Activated CD8-positive, alpha-beta T cell treated with anti-CD3 and anti-CD28 coated beads for 36 hours (primary cell): ENCODE measurements at places on chromosomes 2 and 18. TPM values are rescaled to one million over a fixed set of nuclear protein-coding genes. Genes with fewer than 3 reads are reported as not detected.
A peak's percentile ranks its signal among the peaks of the same experiment; 100 is the strongest.

The ANKRD23 gene
- 5.3 TPM for total RNA-seq

The SIX3 gene
- not detected for total RNA-seq

The ALPP gene
- total RNA-seq, result not detected

The NEU2 gene
- not detected for total RNA-seq

The MRO gene
- not detected for total RNA-seq

The SMYD1 gene
- total RNA-seq, result not detected

The WNT10A gene
- 29.2 TPM for total RNA-seq

GRCh38 chr18:61290616-61291015 lies 42.6 kb upstream of the CDH20 start:
- DNase-seq, result no peak

DNA sequence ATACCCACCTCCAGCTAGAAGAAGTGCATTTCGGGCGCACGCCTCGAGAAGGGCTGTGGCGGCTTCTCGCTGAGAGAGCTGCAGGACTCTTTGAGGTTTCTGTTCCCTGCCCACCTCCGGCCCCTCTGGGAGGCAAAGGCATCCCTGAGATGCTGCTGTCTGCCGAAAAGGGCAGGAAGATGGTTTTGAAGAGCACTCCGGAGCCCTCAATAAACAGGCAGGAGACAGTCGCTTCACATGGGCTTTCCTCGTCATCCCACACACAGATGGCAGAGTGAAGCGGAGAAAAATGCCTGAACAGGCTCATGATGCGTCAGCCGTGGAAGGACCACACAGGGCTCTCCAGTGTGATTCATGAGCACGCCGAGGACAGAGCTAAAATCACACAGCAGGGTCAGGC lies 25.4 kb upstream of the GLI2 start:
- DNase-seq, result no peak

DNA sequence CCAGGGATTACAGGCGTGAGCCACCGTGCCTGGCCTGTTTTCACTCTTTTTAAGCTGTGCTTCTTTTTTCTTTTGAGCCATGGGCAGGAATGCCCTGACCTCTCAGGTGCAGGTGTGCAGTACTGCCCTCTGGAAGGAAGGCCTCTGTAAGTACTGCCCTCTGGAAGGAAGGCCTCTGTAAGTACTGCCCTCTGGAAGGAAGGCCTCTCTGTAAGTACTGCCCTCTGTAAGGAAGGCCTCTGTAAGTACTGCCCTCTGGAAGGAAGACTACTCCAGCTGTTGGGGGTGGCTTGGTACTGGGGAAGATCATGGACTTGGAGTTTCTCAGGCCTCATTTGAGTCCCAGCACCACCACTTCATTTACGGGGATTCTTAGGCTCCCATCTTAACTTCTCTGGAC lies 248.5 kb upstream of the ID2 start:
- no peak for DNase-seq

DNA sequence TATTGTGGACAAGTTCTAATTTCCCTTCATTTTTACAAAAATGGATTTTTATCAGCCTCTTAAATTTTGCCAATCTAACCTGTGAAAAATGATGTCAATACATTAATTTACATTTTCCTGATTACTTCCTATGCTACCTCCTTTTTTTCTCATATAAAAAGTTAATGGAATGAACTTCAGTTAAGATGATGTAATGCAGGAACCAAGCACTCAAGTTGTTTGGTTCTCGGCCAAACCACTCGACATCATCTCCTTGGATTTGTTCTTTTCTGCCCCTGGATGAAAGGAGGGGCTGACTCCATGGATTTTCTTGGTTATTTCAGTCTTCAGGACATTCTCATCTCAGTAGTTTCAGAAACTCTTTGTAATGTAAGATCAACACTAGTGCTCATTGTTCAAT lies 253.1 kb upstream of the NXPH2 start:
- no peak for DNase-seq

DNA sequence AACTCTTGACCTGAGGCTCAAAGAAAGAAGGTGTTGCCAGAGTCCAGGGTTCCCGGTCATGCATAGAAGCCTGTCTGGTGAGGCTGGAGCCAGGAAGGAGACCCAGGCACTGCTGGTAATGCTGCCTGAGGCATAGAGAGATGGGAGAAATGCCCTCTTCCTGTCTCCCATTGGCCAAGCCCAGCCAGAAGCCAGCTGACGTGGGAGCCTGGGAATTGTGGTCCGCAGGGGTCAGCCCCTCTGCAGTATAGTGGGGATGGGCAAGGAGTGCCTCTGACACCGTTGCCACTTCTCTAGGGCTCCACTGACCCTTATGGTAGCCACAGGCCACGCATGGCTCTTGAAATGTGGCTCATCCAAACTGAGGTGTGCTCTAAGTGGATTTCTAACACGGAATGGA lies 95.7 kb downstream of the CTIF start:
- DNase-seq, result no peak

DNA sequence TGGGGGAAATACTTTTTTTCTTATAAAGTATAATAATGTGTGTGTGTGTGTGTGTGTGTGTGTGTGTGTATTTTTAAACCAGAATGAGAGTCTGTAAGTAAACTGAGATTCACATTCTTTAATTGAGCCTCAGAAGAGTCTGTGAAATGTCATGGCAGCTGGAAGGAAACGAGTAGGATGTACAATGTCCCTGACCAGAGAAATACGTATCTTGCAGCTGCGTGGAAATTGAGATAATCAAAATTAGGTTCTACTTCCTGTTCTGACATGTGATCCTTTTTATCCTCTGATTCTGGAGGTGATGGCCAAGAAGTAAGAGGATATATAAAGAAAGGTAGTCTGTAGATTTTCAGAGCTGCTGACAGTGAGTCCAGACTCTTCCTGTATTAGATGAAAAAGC lies 50.0 kb downstream of the SH3RF3 start:
- DNase-seq, result no peak

- no peak for DNase-seq
These were observed 78.6 kb downstream of the BARD1 start for GRCh38 chr2:214730800-214731407.

DNA sequence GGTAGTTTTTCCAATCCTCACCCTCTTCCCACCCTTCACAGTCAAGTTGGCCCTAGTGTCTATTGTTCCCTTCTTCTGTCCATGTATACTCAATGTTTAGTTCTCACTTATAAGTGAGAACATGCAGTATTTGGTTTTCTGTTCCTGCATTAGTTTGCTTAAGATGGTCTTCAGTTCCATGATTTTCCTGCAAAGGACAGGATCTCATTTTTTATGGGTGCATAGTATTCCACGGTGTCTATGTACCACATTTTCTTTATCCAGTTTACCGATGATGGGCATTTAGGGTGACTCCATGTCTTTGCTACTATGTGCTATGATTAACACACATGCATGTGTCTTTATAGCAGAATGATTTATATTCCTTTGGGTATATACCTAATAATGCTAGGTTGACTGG lies 104.4 kb downstream of the STRN start:
- no peak for DNase-seq

DNA sequence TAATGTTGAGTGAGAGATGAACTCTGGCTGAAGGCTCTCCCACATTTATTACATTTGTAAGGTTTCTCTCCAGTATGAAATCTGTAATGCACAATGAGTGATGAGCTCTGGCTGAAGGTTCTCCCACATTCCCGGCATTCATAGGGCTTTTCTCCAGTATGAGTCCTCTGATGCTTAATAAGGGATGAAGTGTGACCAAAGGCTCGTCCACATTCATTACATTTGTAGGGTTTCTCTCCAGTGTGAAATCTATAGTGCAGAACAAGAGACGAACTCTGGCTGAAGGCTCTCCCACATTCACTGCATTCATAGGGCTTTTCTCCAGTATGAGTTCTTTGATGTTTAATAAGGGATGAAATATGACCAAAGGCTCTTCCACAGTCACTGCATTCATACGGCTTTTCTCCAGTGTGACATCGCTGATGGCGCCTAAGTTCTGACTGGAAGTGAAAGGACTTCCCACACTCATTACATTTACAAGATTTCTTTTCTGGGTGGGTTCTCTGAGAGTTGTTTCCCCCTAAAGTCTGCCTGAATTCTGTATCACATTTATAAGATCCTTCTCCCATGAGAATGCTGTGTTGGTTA lies 10.2 kb downstream of the ZNF514 start:
- no peak for DNase-seq

DNA sequence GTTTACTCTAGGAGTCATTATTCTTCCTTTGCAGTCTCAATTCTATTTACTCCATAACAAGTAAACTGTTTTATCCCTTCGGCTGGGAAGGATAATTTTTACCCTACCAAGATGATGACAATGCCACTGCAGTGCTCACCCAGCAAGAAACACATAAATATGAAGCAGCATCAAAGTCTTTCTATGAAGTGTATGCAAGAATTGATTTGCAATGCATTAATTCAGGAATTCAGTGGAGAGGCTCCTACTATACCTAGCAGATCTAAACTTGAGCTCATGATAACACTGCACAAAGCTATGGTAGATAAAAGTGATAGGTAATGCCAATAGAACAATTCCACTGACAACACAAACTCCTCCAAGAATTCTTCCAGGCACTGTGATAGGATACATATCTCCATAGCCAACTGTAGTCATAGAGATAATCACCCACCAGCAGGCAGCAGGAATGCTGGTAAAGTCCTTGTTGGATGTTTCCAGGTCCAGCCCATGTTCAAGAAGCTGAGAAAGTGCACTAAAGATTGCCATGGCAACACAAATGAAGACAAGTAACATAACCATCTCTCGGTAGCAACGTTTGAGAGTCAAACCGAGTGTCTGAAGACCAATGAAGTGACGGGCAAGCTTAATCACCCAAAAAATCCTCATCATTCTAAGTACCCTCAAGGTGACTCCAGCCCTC lies 49.9 kb downstream of the KCNG3 start:
- no peak for DNase-seq

DNA sequence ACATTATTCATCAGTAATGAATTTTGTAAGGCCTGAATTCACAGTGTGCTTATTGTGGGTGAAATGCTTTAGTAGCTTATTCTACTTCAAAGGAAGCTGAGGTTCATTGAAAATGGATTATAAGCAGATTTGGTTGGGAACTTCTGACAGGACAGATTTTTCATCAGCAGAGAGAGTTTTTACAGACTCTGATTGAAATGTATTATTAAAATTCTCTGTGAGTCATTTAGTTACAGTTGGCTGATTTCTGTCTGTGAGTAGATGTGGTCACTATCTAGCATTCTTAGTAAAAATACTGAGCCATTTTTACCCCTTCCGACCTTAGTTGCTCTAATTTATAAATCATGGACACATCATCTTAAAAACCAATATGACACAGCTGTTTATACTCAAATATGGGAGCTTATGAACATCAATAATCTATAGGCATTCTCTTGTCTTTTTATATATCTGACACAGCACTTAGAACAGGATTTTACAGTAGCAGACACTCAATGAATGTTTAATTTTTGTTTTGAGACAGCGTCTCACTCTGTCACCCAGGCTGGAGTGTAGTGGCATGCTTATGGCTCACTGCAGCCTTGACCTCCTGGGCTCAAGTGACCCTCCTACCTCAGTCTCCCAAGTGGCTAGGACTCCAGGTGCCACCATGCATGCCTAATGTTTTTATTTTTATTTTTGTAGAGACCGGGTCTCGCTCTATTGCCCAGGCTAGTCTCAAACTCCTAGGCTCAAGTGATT lies 239.6 kb downstream of the BABAM2 start:
- no peak for DNase-seq

DNA sequence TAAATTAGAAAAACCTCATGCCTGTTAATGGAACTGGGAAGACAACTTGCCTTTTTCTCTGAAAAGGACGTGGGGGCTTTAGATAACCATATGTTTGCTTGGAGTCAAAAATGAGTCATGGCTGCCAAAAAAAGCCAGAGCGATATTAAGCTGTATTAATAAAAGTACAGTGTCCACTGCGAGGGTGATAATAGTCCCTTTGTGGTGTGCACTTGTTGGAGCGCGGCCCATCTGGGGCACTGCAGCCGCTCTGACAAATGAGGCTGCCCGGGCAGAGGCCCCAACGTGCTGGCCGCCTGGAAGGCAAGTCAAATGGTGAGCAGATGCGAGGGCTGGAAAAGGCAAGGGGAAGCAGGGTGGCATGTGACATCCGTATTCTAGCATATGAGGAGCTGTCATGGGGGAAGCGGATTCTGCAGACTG lies 103.3 kb upstream of the NCK2 start:
- DNase-seq, result no peak

DNA sequence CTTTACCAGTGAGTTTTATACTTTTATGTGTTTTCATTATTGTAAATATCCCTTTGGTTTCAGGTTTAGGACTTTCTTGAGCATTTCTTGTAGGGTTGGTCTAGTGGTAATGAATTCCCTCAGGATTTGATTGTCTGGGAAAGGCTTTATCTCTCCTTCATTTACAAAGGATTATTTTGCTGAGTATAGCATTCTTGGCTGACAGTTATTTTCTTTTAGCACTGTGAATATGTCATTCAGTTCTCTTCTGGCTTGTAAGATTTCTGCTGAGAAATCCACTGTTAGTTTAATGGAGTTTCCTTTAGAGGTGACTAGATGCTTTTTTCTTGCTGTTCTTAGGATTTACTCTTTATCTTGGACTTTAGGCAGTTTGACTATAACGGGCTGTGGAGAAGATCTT lies 373.9 kb downstream of the TSN start:
- DNase-seq, result no peak

GRCh38 chr2:154402213-154402612 lies 296.3 kb upstream of the KCNJ3 start:
- no peak for DNase-seq

GRCh38 chr2:239768031-239768790 lies 256.9 kb downstream of the NDUFA10 start:
- no peak for DNase-seq

- DNase-seq, result no peak
These were observed 115.2 kb upstream of the ITGA4 start for GRCh38 chr2:181341855-181342600.

DNA sequence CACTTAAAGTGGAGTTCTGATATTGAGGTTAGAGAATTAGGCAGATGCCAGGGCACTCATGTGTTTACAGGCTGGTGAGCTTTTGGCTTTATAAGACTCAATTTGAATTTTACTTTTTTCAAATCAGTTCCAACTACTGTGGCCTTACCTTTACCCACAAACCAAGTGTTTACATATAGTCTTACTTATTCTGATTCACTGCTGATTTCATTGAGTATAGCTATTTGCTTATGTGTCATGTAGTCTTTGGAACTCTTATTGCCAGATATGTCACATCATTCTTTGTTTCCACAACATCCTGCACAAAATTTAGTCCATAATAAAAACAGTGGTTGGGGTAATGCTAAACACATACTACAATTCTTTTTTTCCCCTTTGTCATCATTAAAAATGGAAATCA lies 96.5 kb downstream of the XIRP2 start:
- DNase-seq, result no peak

DNA sequence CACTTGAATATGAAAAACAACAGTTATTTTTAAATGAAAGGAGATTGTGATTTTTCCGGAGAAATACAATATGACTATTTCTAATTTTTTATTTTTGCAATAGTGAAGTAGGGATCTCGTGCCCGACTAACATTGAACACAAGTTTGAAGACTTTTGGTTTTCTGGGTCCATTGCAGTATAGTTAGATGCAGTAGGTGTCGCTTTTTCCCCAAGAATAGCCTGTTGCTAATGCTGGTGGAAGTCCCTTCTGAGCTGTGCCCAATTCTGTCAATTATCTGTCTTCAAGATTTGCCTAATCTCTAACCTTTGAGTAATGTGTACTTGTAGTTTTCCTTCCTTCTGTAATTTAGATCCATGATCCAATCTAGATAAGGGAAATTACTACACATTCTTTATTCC lies 36.5 kb downstream of the SEMA4F start:
- peak; percentile 33 for DNase-seq
